Esophagus (tissue), 2 donors: ENCODE measurements at places on chromosomes 3 and 15. TPM values are rescaled to one million over a fixed set of nuclear protein-coding genes. Genes with fewer than 3 reads are reported as not detected.

Gene EXD1
- not detected for polyA plus RNA-seq

Gene ZNF592
- polyA plus RNA-seq = 6.1 TPM

Gene ATP10A
- polyA plus RNA-seq = 0.79 TPM

Gene AKAP13
- 27.6 TPM for polyA plus RNA-seq

Gene ANKRD34C
- polyA plus RNA-seq = not detected

Gene CFAP100
- polyA plus RNA-seq = not detected
